ENCODE measurements at places on chromosomes 2 and 18.

DNA sequence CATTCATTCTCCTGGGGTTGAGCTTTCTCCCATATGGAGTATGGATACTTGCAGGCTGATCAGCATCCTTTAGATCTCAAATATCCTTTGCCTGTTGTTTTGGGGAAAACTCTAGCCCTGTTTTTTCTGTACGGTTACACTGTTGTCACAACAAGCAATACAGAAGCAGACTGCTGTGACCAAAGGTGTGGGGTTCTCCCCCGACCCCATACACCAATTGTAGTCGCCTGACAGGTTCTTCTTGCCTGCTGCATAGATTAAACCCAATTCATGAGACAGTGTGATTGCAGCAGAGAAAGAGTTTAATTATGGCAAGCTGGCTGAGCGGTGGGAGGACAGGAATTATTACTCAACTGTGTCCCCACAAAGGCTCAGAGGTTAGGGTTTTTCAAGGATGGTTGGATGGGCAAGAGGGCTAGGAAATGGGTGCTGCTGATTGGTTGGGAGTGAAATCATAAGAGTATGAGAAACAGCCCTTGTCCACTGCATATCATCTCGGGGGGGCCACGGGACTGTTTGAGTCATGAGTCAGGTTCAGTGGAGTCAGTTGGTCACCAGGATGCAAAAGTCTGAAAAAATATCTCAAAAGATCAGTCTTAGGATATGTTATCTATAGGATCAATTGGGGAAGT lies 40.6 kb downstream of the ITGB1BP1 start:
- no peak for DNase-seq

DNA sequence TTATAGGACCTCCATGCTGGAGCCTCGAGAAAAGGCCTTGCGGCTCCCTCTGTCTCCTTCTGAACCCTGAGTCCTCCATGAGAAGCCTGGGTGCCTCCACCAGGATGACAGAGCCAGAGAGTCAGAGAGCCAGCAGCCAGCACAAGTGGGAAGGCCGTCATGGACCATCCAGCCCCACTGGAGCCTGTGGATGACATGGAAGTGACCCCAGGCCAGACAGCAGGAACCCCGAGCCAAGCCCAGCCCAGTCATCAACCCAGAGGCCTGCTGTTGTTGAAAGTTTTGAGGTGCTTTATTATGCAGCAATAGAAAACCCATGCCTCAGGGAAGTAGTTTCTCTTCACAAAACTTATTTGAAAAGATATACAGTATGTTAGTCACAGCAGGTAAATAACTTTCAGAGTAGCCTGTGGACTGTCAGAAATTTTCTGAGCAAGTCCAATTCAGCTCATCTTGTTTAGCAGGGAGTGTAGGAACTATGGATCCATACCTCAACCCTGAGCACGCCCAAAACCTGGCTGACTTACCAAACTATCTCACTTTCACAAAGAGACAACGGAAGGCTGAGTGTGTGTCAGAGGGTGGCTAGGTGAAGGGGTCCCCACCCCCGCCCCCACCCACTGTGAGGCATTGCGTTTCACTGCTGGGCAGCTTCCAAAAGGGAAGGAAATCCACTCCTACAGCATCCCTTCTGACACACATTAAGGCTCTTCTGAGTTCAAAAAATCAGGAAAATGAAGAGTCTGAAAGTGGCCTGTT lies 79.9 kb upstream of the NDUFV2 start:
- DNase-seq, result no peak

GRCh38 chr2:66852953-66853352 lies 418.0 kb downstream of the MEIS1 start:
- no peak for DNase-seq

DNA sequence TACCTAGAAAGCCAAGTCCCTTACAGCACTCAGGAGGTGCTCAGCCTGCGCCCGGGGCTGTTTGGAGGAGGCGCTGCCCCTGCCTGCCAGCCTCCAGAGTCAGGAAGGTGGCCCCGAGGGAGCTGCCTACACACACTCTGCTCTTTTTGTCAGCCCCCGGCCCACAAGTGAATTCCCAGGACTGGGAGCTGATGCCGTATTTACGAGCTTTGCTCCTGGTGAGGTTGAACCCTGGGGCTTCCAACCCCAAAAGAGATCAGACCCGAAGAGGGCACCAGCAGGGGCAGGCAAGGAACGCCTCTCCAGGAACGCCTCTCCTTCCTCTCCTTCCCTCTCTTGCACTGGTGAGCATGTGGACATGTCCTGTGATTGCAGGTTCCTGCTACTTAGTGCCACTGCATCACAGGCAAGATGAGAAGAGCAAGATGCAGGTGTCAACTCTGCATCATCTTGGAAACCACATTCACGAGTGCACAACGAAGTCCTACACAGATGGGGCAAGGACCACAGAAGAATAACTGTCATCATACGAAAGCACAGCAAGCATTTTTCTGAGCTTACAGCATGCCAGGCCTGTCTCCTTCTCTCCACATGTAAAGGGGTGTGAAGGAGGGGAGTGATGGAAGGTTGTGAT lies 126.7 kb downstream of the NDUFA10 start:
- DNase-seq, result no peak

DNA sequence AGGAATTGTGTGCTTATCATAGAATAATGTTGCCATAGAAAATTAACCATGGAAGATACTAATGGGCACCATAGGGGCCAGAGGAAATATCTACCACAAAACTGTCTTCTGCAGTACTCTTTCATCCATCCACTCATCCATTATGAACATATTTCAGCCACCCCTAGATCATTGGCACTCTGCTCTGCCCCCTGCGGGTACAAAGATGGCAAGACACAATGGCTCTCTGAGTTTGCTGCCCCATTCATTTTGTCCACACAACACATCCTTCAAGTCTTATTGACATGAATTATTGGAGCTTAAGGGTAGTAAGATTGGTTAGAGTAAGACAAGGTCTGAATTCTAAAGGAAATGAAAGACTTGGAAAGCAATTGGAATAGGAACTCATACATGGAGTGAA lies 1224.7 kb upstream of the CELF4 start:
- no peak for DNase-seq

DNA sequence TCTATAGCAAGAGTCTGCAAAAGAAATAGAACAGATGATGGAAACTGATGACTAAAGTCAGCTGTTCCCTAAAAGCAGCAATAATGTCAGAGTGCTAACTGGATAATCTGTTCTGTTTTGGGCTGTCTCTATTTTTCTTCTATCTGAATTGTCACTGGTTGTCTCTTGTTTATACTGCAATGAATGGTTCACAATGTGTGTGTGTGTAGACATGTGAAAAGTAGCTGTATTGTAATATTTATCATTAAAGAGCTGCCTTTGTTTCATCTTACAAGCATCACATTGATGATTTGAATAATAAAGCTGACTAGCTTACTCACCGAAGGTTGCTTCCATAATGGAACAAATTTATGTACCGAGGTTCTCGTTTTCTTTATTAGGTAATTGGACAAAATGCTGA lies 456.0 kb upstream of the ZEB2 start:
- DNase-seq, result no peak

GRCh38 chr2:213232649-213233437 lies 51.4 kb upstream of the SPAG16 start:
- DNase-seq, result peak; percentile 99

GRCh38 chr2:59871830-59872229 lies 681.6 kb downstream of the BCL11A start:
- no peak for DNase-seq

DNA sequence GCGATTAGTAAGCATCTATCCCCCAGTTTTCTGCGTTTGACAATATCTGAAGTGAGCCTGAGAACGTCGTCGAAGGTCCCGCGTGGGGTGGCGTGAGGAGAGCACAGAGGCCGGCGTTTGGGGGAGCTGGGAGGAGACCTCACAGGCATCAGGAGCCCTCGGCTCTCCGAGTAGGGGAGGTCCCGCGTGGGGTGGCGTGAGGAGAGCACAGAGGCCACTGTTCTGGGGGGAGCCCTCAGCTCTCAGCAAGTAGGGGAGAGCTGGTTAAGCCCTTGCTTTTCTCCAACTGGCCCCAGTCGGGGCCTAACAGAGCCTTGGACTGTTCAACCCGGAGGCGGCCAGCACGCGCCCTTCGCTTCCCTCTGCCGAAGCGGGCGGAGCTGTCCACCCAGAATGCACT lies 134.3 kb downstream of the NFATC1 start:
- no peak for DNase-seq

GRCh38 chr2:173739006-173739405 lies 226.2 kb downstream of the SP3 start:
- no peak for DNase-seq

GRCh38 chr2:189960346-189960745 lies 102.2 kb downstream of the MSTN start:
- DNase-seq, result no peak

- DNase-seq, result no peak
Observed at GRCh38 chr2:112547333-112547732, 5.1 kb downstream of the POLR1B start.

- no peak for DNase-seq
Observed at GRCh38 chr2:134099273-134099672, 154.6 kb upstream of the MGAT5 start.

GRCh38 chr2:215405722-215406581 lies 29.9 kb downstream of the FN1 start:
- no peak for DNase-seq

DNA sequence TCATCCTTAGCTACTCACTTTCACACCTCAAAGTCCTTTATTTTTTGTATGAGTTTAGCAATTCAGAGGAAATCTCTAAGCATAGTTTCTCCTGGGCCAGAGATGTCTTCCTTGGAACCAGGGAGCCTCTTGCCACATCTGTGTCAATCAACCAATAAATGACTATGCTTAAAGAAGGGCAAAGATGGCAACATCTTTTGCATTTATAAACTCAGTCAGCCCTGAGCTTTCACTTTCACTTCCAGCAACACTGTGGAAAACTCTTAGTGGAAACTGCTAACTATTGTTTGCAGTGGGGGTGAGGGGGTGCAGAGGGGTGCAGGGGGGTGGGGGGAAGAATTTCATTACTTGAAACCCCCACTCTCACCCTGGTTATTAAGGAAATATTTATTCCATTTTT lies 3.4 kb downstream of the ACVR1C start:
- DNase-seq, result no peak

GRCh38 chr18:74528913-74529312 lies 5.4 kb upstream of the CNDP1 start:
- no peak for DNase-seq

GRCh38 chr2:237859533-237860272 lies at the start of gene RAMP1:
Gene RAMP1 (plus strand): TSS chr2:237859623. CDS start chr2:237859676, 53 bp downstream.
- DNase-seq, result no peak

- no peak for DNase-seq
Observed at GRCh38 chr18:79445696-79446561, 50.2 kb downstream of the NFATC1 start.

DNA sequence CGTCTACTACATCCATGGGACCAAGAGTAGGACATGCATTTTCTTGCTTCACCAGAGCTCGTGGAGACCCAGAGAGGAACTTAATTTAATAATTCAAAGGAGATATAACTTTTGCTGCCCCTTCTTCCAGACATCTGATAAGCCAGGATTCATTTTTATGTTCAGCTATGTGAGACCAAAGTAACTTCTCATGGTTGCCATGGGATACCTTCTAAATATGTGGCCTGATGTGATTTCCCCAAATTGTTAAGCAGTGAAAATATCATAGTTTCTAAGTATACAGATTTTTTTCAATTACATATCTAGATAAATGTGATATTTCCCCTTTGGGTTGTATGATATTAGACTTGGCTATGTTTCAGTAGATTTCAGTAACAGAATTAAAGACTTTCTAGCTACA lies 185.5 kb upstream of the FN1 start:
- no peak for DNase-seq

GRCh38 chr2:200258081-200258480 lies 48.4 kb upstream of the SPATS2L start:
- DNase-seq, result no peak

Measured in OCI-LY7 (cell line).